ENCODE measurements at places on chromosomes 11 and 22. TPM values are rescaled to one million over a fixed set of nuclear protein-coding genes. Genes with fewer than 3 reads are reported as not detected.

Gene OR4C45
- total RNA-seq = not detected

Gene KCNC1
- total RNA-seq = not detected

Gene C11orf21
- 10.6 TPM for total RNA-seq

Gene MS4A4A
- 130 TPM for total RNA-seq

Gene DENND5A
- total RNA-seq = 109 TPM

Gene PATE4
- not detected for total RNA-seq

Gene ZNF214
- total RNA-seq = 0.64 TPM

Gene EIF3D
- total RNA-seq = 215 TPM

Gene TSPAN32
- total RNA-seq = 17.6 TPM

Gene RTN4R
- 11.8 TPM for total RNA-seq

Gene RANBP1
- 75.9 TPM for total RNA-seq

Gene CCDC188
- total RNA-seq = 7.6 TPM

Gene FADD
- 28.8 TPM for total RNA-seq

DNA sequence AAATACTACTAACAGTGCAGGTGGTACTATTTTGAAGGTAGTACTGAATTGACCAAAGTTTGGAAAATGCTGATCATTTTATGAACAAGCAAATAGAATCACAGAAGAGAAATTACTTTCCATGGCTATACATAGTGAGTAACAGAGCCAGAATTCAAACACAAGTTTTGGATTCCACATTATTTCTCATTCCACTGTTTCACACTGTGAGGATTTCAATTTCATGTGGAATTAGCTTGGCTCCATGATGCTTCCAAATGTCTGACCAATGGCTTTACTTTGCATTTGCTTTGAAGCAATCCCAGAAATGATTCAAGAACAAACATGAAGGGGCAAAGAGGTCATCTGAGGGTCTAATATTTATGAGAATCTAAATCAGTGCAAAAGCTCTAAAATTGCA, 98.1 kb downstream of the BBOX1 start:
- DNase-seq = no peak

GRCh38 chr11:46335890-46336562, 11.2 kb upstream of the DGKZ start:
- no peak for DNase-seq

DNA sequence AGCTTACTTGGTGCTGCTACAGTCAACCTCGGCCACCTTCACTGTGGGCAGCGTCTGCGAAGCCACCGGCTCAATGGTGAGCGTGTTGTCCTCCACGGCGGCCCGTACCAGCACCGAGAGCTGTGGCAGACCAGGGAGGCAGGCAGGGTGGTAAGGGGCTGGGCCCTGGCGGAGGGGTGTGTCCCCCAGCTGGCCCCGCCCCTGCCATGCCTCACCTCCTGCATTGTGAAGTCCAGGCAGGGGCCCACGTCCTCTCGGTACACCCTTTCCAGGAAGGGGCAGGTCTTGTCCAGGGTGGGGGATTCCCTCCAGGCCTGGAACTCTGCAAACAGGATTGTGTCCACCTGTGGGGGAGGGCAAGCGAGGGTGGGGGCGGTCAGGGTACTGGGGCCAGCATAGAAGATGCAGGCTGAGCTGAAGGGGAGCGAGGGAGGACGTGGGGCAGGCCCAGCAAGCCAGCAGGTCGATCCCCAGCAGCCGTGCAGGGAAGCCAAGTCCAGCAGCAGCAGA, 12.8 kb downstream of the RAB3IL1 start:
- DNase-seq = no peak

- DNase-seq = no peak
Measured at GRCh38 chr22:46740910-46741780, 3.1 kb upstream of the CERK start.

DNA sequence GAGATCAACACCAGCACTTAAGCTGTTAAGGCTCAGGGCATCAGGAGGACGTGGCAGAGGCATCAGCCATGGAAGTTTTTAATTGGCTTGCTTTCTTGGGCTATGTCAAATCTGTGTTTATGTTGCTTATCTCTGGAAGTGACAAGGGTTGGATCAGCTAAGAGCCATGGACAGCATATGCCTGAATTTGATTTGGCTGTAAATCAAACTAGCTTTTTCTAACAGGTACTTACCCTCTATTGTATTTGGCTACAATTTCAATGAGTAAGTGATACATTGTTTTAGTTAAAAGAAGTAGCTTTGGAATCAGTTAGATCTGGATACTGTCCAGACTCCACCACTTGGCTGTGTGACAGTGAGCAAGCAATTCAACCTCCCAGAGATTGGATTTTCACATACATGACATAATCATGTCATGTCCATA, 936.6 kb downstream of the OPCML start:
- DNase-seq = no peak

- no peak for DNase-seq
Measured at GRCh38 chr11:68312117-68312779, at the start of gene LRP5. LRP5 (plus strand) TSS chr11:68312591; CDS start chr11:68312715, 124 bp downstream.

- DNase-seq = no peak
Measured at GRCh38 chr11:124882339-124883071, 15.2 kb downstream of the ROBO4 start.

DNA sequence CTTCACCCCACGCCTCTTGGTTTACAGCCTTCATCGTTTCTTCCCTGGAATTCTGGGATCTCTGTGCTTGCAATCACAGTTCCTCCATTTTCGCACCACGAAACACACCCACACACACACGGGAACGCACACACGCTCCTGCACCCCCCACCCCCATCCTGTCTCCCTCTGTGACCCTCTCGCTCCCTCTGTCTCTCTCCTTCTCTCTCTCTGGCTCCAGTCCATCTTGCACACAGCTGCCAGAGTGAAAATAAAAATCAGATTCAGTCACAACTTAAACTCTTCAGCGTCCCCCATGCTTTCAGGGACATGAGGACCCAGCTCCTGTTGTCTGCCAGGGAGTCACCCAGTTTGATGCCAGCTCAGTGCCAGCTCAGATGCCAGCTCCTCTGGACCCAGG, 3.0 kb downstream of the GAL start:
- no peak for DNase-seq

DNA sequence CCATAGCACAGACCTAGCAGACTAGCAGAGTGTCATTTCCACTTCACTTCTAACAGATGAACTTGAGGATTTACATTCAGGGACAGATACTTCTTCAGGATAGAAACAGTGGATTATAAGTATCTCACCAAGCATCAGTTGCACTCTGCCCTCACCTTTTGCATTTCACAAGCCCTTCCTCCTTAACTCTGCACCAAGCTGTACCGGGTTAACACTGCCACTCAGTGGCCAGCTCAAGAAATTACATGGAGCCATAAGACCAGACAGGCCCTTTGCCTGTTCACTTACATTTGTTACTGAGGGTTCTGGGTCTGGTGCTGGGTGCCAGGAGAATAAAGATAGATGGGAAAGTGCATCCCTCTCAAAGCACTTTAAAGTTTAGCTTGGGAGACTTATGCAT, 309.8 kb downstream of the SHANK2 start:
- no peak for DNase-seq

DNA sequence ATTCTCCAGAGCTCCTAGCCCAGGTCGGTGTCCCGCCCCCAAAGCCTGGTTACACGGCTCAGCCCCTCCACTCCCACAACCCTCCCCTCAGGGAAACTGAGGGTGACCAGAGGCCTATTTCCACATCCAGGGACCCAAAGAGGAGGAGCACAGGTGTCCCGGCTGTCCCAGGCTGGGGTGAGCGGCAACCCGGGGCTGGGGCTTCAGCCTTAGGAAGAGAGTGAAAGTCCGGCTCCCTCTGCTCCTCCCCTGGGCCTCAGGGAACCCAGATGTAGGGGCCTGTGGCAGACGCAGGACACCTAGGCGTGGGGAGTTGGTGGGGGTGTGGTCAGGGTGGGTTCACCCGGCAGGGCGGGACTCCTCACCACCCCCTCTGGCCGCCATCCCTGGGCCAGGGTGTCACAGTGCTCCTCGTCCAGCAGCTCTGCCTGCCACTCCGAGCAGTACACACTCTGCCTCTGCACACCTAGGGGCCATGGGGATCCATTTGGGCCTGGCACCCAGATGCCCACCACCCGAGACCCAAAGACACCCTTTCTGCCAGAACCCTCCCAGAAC, 63.1 kb downstream of the ARFGAP3 start:
- peak; percentile 74 for DNase-seq

DNA sequence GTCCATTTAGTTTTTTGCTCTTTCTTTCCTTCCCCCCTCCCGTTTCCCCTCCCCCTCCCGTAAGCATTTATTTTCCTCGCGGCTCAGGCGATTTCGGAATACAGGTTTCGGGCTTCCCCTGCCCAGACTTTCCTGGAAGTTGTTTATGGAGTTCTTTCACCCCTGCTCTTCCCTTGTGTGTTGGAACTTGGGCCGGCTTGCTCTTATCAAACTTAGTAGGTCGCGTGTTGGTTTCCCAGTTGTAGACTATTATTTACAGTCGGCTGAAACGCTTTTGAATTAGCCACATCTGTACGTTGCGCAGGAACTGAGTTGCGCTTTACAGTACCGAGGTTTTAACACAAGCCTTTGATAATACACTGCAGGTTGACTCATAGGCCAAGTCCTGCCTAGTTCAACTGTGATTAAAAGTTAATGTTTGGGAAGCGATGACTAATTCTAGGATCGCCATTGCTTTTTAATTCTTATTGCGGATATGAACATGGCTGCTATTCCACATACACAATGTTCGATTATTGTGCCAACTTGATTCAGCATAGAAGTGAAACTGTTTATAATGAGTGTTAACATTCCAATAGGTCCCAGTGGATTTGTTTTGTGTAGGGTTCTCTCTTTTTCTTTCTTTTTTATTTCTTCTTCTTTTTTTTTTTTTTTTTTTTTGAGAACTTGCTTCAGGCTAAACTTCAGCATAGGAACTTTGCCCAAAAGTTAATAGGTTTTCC, 1.7 kb downstream of the YAP1 start:
- DNase-seq = no peak

- no peak for DNase-seq
Measured at GRCh38 chr11:58639669-58640068, 17.2 kb downstream of the CNTF start.

DNA sequence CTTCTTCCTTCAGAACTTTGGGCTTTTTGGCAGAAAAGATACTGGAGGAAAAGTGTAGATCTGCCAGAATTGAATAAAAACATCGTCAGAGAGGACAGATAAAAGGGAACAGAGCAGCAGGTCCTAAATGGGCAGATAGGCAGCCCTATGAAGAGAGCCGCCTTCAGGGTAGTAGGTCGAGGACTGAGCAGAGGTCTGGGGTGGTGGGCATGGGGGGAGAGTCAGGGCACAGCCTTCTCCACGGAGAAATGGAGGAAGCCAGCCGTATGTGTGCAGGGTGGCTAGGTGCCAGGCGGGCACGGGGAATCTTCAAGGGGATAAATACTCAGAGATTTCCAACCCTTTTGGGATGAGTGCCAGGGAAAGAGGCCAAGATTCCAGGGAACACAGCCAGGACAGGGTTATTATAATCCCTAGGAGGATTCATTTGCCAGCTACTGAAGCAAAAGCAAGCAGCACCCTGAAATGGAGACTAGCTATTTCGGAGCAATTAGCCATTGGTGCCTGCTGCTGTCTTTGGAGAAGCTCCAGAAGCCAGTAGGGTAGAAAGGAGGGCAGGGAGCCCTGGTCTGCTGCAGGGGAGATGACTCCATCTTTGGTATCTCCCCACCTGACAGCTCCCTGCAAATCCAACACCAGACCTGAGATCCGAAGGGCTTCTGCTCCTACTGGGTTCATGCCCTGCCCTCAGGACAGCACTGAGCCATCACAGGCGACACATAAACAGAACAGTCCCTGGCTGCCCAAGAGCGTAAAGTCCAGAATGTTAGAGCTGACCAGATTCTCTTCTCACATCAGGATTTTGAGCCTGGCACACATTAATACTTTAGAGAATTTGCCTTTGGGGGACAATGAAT, 174.5 kb upstream of the NTM start:
- DNase-seq = no peak

DNA sequence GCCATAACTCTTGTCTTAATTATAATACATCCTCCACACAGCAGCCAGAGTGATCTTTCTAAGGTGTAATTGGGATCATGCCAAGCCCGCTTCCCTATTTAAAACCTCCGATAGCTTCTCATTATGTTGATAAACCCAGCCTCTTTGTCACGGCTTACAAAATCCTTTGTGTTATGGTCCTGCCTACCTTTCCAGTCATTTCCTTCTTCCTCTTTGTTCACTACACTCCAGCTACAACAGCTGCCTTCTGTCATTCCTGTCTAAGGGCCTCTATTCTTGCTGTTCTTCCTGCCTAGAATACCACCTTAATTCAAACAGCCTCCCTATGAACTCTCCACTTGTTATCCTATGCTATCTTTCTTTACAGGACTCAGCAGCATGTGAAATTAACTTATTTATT, 70.6 kb upstream of the CAPRIN1 start:
- no peak for DNase-seq

DNA sequence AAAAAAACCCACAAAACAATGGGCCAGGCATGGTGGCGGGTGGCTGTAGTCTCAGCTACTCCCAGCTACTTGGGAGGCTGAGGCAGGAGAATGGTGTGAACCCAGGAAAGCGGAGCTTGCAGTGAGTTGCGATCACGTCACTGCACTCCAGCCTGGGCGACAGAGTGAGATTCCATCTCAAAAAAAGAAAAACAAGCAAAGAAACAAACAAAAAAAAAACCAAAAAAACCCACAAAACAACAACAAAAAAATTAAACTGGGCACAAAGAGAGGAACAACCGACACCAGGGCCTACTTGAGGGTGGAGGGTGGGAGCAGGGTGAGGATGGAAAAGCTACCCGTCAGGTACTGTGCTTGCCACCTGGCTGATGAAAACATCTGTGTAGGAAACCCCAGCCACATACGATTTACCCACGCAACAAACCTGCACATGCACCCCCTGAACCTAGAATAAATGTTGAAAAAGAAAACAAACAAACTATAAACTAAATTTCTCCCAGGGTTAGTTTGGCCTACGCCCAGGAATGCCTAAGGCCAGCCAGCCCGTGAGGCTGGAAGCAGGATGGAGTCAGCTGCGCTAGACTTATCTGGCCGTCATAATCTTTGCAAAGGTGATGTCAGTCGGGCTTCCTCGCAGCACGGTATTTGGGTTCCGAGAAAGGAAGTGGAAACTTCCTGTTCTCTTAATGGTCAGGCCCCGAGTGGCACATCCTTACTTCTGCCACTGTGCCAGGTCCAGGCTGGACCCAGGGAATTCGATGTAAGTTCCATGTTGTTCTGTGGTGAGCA, 21.9 kb upstream of the CYB5R3 start:
- no peak for DNase-seq

GRCh38 chr11:120565466-120566155, 54.1 kb downstream of the GRIK4 start:
- no peak for DNase-seq

GRCh38 chr11:97109078-97109477, 719.3 kb downstream of the JRKL start:
- DNase-seq = no peak

DNA sequence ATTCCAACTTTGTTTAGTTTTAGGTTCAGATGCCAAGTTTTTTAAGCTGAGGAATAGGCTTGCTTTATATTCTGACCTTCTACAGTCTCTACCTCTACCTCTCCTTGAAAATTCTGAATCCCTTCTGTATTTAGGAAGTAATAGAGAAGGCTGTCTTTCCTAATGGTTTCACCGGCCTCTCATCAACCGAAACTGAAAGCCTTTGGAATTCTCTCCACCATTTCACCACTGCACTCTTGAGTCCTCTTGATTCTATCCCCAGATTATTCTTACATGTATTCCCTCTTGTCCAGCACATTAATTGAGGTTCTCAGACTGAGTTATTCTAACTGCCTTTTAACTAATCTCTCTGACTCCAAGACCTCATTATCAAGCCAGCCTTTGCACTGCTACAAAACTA, 67.7 kb upstream of the PICALM start:
- DNase-seq = no peak

Data from spleen (tissue), 13 donors.